ENCODE measurements at places on chromosomes 11 and 22. TPM values are rescaled to one million over a fixed set of nuclear protein-coding genes. Genes with fewer than 3 reads are reported as not detected.

DNA sequence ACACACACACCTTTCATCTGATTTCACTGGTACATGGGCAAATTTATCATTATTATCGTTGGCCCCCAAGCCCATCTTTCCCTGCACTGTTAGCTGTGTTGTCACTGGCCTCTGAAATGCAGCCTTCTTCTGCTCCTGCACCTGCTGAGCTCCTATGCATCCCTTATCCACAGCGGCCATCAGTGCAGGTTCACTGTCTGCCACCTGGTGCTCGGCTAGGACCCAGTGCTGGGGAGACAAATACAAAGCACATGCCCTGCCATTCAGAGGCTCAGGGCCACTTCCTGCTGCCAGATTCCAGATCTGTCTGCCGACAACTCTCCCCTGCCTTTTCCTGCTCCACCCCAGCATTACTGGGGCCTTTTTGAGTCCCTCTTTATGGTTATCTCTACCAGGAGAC lies 1205.4 kb downstream of the TBC1D22A start:
- DNase-seq, result no peak

DNA sequence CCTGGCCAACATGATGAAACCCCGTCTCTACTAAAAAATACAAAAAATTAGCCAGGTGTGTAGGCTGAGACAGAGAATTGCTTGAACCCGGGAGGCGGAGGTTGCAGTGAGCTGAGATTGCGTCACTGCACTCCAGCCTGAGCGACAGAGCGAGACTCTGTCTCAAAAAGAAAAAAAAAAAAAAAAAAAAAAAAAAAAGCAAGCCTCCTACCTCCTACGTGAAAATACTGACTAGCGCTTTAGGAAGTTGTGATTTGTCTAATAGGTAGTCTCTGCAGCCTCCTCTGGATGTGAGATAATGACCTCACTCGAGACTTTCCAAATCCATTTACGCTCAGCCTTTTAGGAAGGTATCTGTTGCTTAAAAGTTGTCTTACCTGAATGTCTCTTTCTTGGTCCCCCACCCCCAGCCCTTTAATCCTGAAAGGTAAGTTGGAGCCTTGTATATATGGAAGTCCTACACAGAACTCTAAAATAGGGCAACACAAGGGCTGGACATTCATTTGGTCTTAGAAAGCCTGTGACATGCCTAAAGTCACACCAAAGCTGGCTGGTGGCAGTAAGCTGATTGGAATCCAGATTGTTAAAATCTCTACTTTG lies 5.5 kb downstream of the SEPTIN3 start:
- no peak for DNase-seq

GRCh38 chr11:71255323-71255722 lies 2.9 kb upstream of the SHANK2 start:
- no peak for DNase-seq

DNA sequence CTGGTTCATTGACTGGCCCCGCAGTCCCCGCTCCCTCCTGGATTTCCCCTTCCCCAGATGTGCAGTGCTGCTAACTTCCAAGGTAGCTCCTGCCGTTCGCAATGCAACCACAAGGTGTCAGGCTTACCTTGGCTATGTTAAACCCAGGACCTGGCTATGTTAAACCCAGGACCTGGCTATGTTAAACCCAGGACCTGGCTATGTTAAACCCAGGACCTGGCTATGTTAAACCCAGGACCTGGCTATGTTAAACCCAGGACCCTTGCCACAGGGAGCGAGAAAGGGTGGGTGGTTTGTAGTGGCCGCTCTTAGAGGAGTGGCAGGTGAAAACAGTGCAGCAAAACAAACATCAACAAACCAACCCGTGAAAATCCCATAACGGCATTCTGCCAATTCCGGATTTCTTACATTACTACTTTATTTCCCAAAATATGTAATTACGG lies 2.9 kb upstream of the ADAMTS8 start:
- DNase-seq, result no peak

DNA sequence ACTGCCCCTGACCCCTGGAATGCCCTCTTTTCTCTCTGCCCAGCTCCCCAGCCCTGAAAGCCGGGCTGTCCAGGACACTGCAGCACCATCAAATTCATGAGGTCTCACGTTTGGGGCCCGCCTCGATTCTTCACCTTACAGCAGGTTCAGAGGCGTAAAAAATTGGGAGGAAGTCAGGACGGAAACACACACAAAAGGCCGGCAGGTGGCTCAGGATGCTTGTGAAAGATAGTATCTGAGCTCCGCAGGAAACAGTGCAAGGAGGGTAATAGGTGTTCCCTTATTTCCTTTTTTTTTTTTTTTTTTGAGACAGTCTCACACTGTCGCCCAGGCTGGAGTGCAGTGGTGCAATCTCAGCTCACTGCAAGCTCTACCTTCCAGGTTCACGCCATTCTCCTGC lies 4.1 kb downstream of the RFPL2 start:
- no peak for DNase-seq

DNA sequence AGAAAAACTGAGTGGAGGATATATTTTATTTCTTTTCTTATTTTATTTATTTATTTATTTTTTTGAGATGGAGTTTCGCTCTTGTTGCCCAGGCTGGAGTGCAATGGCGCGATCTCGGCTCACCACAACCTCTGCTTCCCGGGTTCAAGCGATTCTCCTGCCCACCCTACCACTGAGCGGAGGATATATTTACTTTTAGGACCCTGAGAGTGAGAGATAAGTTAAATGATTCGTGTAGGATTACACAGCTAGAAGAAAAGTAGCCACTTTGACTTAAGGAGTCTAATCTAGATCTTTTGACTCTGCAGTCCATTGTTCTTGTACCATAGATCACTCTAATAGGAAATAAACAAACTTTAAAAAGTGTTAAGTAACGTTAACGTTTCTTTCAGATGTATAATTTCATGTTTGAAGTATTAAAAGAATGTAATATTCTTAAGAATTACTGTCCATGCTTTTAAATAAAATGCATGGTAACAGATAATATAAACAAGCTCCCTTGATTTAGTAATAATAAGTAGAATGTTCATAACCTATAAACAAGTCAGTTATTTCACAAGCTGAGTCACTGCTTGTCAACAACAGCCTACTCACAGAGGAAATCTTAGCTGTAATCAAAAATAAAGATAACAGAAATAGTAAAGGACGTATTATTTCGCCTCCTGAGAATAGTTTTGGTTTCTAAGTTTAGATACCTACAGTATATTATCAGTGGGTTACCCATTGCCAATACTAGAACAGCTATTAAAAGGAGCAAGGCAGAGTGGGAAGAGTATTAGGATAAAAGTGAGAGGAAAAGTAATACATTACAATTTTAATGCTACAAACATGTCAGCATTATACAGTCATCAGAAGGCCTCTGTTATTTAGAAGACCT lies 18.6 kb downstream of the USP47 start:
- no peak for DNase-seq

- no peak for DNase-seq
Observed at GRCh38 chr22:49076300-49077035, 751.2 kb downstream of the BRD1 start.

GRCh38 chr11:117924631-117925170 lies 4.5 kb downstream of the TMPRSS13 start:
- DNase-seq, result no peak

DNA sequence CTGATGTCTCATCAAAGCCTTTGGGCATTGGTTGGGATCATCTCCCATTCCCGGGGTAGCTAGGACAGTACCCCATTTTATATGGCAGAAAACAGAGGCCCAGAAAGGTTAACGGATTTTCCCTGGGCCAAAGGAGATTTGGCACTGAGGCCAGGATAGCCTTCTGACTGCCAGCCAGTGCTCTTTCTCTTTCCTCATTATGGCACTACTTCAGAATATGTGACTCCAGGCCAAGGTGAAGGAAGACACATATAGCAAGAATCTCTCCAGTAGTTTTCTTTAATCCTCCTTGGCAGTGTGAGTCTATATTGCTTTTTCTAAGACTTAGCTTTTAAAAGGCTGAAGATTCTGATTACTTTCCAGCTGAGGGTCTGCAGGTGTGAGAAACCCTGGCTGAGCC lies 94.8 kb upstream of the AMOTL1 start:
- no peak for DNase-seq

DNA sequence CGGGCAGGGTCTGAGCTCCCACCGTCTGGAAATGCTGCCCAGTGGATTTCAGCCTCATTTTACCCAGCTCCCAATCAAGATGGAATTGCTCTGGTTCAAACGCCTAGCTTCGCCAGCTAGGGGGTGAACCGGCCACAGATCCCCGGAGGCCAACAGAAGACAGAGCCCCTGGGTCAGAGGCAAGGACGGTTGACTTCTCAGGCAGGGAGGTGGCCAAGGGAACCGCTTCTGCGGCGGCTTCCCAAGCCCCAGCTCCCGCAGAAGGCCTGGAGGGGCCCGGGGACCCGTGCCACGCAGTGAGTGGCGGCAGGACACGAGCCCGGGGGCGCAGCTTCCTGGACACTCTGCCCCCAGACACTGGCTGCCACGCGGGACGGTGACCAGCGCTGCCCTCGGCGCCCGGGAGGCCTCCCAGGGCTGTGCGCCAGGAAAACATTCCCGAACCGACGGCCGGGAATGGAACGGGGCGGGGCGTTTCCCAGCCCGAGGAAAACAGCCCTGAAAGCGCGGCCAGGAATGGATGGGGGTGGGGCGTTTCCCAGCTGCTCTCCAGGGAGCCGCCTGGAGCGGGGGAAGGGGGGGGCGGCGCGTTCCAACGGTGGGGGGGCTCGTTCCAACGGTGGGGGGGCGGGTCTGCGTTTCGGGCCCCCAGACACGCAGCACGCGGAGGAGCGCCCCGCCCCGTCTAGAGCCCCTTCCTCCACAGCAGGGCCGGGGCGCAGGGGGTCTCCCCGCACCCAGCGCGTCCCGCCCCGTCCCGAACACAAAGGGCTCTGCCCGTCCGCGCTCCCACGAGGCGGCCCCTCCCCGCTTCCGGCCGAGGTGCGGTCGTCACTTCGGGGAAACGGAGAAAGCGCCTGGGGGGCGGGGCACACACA lies 13.5 kb upstream of the B4GALNT4 start:
- DNase-seq, result peak; percentile 79

Gene ARHGAP42
- total RNA-seq, result 51.6 TPM

- no peak for DNase-seq
Observed at GRCh38 chr11:76051937-76052336, 154.4 kb downstream of the WNT11 start.

DNA sequence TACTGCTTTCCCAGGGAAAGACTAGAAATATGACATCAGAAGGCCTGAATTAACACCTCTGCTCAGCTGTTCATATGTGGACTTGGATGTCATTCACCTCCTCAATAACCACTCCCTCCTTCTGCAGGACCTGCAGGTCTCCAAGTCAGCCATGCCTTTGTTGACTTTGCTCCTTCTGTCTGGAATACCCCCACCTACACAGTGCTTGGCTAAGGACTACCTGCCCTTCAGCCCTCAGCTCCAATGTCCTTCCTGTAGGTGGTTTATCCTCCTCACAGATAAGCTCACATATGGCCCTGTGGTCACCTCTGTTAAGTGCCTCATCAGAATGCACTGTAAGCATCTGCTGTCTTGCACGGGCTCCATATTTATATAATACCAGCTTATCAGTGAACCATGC lies 26.4 kb upstream of the FAT3 start:
- no peak for DNase-seq

Gene EFCAB6
- 3.2 TPM for total RNA-seq

- DNase-seq, result no peak
Observed at GRCh38 chr11:70527429-70528045, 129.2 kb downstream of the CTTN start.

Gene OR2AG2
- total RNA-seq, result 0.26 TPM

GRCh38 chr22:49011769-49012648 lies 815.7 kb downstream of the BRD1 start:
- no peak for DNase-seq

- peak; percentile 91 for DNase-seq
Observed at GRCh38 chr11:10735481-10736475, 15.3 kb upstream of the CTR9 start.

DNA sequence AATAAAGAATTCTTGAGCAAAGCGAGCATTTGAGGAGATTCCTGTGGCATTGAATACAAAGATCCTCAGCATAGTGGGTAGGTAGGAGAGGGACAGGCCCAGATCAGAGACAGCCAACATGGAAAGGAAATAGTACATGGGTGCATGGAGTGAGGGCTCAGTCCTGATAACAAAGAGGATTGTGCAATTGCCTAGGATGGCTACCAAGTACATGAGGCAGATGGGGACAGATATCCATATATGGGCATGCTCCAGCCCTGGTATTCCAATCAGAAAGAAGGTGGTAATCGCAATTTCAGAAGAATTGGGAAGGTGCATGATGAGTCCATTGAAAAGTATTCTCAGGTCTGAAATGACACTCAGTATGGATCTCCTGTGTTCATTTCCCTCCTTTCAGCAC lies 8.6 kb downstream of the OR51T1 start:
- DNase-seq, result no peak

DNA sequence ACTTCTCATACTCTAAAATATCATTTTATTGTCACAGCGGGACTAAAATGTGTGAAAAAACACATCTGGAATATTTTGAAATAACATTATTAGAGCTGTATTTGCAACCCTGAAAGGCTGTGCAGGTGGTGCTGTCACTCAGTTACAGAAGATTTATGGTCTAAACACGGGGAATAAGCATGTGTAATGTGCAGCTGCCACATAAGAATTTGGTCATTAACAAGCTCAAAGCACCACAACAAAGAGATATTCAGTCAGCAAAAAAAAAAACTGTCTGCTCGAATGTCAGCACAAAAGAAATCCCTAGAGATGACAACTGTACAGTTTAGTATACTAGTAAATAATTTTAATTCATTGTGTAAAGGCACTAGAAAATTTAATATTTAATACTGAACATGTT lies 31.3 kb downstream of the TMEM123 start:
- DNase-seq, result no peak

DNA sequence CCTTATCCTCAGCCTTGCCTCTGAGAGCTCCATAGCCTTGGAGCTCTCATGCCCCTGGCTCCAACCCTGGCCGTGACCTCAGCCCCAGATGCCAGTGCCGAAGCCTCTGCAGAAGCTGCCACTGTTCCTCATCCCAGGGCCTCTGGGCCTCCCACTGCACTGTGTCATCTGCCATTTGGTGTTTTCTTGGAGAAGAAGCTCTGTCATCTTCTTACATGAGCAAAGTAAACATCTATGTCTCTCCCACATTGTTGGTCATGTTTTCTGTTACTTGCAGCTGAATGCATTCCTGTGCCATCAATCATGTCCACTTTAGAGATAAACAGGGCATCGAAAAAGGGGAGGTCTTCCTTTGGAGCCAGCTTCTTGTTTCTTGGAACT lies 45.0 kb upstream of the FTH1 start:
- DNase-seq, result no peak

GRCh38 chr11:65593518-65594414 lies 1.8 kb downstream of the KCNK7 start:
- DNase-seq, result no peak

DNA sequence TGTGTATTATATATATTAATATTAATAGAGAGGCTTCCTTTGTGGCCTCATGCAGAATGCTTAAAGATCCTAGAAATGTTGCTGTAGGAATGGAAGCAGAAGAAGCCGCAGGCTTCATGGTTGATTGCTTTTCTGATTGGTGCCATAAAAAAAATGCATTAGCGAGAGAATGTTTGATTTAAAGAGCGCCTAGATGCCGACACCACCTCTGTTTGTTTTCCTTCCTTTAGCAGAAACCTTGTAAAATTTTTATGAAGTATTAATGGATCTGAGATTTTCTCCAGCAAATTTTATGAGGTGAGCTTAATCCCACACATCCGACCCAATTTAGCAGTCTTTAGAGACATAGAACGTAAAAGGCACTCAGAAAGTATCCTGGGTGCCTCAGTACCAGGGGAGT lies 587.5 kb downstream of the NTM start:
- DNase-seq, result no peak

- DNase-seq, result no peak
Observed at GRCh38 chr11:73670808-73671207, 24.4 kb downstream of the PLEKHB1 start.
